ENCODE measurements at places on chromosomes 13 and 19.

DNA sequence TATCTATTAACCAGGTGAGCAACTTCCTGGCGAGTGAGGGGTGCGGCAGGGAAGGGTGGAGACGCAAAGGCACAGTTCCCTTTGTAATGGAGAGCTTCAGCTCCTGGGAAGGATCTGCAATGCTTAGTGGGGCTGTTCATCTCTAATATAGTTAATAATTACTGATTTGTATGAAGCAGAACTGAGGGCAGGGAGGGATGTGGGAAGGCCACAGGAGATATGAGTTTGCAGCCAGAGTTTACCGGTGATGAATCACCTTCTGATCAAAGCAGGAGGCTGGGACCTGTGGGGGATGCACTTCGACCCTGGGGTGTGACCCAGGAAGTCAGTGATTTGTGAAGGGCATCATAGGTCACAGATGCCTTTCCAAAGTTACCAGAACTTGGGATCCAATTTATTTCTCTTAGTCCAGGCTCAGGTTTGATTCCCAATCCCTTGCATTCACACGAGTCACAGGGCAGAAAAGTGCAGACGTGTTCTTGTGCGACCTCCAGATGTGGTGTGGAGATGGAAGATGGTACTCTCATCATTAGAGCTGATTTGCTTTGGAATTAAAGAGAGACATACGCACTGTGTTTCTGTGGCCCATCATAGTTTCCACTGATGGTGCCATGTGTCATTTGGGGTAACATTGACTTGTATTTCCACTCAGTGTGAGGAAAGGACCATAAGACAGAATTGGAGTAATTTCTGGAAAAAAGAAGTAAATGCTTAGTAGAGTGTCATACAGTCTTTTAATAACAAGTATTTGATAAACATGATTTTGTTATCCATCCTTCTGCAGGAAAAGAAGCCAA, 55.0 kb downstream of the LRCH1 start:
- DNase-seq = no peak

- DNase-seq = no peak
Measured at GRCh38 chr19:7916103-7916954, 1.7 kb downstream of the TGFBR3L start.

DNA sequence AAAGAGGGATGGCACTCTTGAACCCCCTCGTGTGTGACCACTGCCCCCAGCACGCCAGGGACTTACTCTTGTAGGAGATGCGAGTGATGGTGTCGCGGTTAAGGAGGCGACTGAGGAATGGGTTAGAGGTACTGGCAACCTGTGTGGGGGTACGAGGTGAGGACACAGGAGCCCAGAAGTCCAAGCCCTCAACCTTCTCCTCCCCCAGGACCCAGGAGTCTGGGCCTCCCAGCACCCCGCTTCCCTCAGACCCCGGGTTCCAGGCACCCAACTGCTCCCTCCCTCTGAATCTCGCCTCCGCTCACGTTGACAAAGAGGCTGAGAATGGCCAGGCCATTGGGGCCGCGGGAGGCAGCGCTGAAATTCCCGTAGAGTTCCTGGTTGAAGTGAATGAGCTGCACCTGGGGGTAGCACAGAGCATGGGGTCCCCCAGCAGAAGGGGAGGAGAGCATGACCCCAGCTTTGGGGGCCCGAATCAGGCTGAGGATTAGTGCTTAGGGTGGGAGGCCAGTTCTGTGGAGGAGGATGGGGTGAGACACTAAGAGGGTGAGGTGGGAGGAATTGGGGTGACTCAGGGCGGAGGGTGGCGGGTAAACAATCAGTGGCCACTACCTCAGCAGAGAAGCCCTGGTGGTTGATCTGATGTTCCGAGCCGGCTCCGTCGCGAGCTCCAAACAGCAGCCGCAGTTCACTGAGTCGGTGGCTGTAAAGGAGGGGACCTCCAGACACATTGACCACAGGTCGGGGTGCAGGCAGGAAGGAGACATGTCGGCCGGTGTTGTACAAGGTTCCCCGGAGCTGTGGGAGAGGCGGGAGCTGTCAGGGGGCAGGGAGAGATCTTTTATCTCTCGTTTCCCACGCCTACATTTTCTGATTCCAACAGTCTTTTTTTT, 2.5 kb upstream of the DBP start:
- DNase-seq = no peak

- no peak for DNase-seq
Measured at GRCh38 chr19:38378866-38379265, 4.5 kb downstream of the PSMD8 start.

DNA sequence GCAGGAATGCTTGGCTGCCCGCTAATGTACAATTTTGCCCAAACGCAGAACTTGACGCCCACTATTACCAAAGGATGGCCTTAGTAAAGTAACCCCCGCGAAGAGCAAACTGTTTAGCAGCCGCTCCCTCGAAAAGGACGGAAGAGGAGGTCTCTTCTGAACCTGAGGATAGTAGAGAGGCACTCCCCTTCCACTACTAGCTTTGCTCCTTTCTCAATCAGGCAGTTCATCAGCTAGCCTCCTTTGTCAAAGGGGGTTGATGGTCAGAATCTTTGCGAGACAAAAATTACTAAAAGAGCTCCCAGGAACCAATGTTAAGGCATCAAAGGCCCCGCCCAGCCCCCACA, 534 bp downstream of the CAB39L start:
- no peak for DNase-seq

DNA sequence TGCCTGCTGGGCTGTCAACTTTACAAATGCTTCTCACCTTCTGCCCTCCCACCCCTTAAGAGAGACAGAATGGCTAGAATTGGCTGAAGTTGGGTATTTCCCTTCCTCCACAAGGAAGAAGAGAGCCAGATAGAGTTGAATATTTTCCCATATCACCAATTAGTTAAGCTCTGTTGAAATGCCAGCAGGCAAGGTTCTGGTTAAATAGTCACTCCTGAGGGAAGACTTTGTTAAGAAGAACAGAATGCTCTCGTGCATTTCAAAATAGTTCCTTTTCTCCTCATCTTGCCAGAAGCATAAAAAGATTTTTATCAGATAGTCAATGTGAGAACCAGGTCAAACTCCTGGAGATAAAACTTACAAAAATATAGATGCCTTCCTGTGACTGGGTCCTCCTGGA, 2857.0 kb upstream of the PCDH20 start:
- DNase-seq = no peak

- no peak for DNase-seq
Measured at GRCh38 chr13:24038841-24039330, 121.6 kb upstream of the SPATA13 start.

DNA sequence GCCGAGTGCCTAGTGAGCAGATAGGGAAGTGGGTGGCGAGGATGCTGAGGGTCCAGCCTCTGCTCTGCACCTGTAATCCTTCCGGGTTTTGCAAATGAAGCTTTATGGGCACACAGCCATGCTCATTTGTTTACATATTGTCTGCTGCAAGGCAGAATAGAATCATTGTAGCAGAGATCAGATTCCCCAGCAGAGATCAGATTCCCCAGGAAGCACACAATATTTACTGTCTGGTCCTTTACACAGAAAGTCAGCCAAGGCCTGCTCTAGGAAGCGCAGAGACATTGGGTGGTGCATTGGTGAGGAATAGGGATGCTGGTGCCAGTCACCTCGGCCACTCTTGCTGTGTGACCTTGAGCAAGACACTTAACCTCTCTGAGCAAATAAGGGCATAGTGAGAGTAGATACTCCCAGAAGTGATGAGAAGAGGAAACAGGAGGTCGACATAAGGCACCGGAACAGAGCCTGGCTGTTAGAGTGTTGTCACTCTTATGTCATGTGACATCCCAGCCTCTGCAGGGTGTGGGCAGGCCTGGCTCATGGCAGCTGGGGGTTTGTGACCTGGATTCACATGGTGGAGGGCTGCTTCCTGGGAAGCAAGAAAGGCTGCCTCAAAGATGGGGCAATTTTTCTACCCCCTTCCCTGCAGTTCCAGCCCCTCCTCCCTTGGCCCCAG, 25.6 kb downstream of the CARM1 start:
- DNase-seq = no peak

DNA sequence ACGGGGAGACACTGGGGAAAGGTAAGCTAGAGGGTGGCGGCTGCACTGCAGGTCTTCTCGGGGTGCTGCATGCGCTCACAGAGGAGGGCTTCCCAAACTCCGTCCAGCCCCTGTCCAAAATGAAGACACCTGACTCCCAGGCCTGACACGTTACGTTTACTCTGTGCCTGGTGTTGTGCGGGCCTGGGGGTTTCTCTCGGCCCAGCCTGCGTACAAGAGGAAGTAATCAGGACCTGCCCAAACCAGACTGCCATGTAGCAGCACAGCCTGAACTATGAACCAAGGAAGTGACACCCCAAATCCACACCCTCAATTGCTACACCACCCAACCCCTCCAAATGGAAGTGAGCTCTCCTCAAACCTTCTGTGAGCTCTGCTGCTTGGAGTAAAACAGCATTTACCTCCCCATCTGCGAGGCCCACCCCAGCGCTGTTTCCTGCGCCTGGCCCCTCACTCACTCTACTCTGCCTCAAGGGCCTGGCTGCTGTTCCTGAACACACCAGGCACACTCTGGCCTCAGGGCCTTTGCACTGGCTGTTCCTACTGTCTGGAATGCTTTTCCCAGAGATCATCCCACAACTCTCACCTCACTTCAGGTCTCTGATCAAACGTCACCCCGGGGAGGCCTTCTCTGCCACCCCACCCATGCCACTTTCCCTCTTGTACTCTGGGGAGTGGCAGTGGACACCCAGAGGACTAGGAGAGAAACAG, 3.0 kb downstream of the HSPBP1 start:
- DNase-seq = no peak

Data from DMS79 (cell line).